ENCODE measurements at places on chromosomes 6 and 20.

- no peak for DNase-seq
Observed at GRCh38 chr6:132998418-132998817, 184.0 kb downstream of the RPS12 start.

GRCh38 chr6:53624502-53624901, 41.1 kb downstream of the KLHL31 start:
- no peak for DNase-seq

- DNase-seq, result peak; percentile 62
Observed at GRCh38 chr6:33620158-33620855, 815 bp upstream of the ITPR3 start.

GRCh38 chr6:3288711-3289663, 30.2 kb downstream of the PSMG4 start:
- DNase-seq, result no peak

DNA sequence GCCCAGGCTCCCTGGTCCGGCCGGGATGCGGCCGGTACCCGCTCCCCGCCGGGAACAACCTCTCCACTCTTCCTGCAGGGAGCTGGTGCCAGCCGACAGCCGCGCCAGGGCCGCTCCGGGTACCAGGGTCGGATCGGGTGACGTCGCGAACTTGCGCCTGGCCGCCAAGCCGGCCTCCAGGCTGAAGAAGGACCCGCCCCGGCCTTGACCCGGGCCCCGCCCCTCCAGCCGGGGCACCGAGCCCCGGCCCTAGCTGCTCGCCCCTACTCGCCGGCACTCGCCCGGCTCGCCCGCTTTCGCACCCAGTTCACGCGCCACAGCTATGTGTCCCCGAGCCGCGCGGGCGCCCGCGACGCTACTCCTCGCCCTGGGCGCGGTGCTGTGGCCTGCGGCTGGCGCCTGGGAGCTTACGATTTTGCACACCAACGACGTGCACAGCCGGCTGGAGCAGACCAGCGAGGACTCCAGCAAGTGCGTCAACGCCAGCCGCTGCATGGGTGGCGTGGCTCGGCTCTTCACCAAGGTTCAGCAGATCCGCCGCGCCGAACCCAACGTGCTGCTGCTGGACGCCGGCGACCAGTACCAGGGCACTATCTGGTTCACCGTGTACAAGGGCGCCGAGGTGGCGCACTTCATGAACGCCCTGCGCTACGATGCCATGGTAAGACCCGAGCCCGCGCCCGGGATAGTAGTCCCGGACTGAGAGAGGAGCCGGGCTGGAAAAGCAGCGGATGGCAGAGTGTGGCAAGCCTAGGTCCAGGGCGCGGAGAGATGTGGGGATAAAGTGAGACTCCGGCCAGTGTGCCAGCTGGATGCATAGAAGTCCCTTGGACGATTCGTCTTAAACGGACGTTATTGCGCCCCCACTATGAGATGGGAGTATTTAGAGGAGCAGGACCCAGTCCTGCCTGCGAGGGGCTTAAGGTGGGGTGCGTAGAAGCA, at the start of gene NT5E:
TSS of gene NT5E (plus strand) at position 266 of the 942 bp plus-strand sequence. CDS start at position 323, 57 bp downstream.
- DNase-seq, result peak; percentile 55

DNA sequence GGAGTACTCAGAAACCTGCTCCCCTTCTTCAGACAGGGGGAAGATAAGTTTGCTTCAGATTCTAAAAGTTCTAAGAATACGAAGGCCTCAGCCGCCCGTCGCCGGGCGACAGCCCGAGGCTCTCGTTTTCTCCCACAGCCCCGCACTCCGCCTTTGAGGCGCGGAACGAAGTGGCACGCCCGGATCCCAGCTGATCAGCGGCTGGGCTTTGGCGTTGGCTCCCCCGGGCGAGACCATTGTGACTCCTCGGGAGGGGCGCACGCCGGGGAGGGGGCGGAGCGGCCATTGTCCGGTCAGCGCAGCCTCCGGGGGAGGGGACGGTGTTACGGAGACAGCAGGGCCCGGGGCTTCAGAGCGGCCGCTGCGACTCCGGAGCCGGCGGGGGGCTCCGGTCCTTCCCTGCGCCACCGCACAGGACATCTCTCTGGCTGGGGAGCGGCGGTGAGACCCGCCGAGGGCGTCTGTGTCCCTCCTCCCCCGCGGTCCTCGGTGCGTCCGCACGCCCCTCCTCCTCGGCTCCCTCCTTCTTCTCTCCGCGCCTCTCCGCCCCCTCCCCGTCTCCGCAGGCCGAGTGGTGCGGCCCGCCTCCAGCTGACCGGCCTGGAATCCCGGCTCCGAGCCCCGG, at the start of gene ZFAND3:
TSS of gene ZFAND3 (plus strand) at position 551 of the 625 bp plus-strand sequence. CDS start 219 bp downstream, outside the sequence.
- DNase-seq, result peak; percentile 95

DNA sequence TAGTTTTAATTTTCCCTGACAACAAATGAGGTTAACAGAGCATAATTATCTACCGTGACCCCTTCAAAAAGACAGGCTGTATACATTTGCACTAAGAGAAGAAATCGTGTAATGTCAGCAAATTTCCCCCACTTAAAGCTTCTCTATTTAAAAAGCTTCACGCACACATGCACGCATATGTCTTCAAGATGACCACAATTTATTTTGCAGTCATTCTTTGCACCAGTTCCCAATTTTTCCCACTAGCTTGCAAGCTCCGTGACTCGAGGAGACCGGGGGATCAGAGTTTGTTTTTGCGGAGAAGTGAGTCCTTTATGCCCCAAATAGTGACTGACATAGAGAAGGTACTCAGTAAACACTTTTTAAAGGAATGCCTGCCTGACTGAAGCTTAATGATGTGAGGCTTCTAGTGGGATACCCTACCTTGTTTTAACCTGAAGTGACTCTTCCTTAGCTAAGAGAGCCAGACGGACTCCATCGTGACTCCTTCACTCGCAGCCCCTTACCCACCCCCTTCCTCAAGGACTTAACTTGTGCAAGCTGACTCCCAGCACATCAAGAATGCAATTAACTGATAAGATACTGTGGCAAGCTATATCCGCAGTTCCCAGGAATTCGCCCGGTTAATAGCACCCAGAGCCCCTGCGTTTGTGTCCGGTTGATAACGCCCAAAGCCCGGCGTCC, 9.3 kb upstream of the NQO2 start:
- peak; percentile 89 for DNase-seq

GRCh38 chr20:53399592-53400335, 193.9 kb downstream of the ZNF217 start:
- DNase-seq, result no peak

DNA sequence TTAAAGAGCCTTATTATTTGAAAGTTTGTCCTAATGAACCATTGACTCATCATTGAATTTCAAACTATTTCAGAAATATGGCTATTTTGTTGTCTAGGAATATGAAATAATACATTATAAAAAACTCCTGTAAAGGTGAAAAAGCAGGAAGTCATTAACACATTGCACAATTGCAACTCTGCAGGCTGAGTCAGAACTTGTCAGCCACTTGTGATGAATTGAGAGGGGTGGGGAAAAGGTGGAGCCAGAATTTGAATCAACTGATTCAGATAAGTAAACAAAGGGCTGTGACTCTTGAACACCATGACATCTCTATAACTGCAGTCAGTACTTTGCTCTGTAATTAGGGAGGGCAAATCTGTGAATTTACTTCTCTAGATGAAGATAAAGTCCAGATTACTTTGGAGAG, 6.0 kb downstream of the C6orf141 start:
- DNase-seq, result peak; percentile 89

DNA sequence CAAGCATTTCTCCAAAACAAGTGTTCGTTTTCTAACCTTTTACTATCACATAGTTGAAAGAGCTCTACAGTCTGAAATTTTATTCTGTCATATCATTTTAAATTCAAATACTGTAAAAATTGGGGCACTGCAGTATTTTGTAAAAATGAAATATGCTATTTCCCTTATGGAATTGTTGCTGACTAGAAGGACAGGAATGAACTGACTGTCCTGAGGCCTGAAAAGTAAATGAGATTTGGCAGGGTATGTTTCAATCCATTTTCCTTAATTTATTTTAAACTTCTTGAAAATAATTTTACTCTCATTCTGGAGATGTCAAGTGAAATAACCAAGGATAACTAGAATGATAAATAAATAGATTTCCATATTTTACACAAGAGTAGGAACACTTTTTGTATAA, 11.9 kb upstream of the PNRC1 start:
- DNase-seq, result no peak

DNA sequence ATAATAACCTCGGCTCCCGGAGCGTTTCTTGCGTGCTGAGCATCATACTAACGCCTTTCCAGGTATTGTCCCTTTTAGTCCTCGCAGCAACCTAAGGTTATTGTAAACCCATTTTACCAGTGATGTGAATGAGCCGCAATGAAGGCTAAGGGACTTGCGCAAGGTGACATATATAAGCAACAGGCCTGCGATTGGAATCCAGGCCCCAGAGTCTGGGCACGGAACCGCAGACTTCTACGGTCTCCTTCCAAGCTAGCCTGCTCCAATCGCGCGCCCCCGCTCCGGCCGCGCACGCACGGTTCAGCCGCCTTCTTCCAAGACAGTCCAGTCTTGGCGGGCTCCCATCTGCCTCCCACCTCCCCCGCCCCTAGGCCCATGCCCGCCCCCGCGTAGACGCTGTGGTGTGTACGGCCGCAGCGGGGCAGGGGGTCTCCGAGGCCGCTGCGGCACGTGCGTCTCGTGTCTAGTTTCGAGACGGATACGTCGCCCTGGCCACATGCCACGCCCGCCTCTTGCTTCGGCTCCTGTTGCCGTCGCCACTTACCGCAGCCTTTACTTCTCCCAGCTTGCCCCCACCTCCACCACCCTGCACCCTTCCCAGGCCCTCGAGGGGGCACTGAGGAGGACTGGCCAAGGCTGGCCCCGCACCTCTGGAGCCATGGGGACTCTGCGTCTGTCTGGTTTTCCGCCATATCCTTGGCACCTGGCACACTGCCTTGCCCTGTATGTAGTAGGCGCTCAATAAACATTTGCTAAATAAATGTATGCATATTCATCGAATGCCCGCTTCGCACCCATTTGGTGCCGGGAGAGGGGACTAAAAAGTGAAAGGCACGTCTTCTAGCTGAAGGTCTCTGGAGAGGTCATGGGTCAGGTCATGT, 855 bp upstream of the GFOD1 start:
- peak; percentile 54 for DNase-seq

DNA sequence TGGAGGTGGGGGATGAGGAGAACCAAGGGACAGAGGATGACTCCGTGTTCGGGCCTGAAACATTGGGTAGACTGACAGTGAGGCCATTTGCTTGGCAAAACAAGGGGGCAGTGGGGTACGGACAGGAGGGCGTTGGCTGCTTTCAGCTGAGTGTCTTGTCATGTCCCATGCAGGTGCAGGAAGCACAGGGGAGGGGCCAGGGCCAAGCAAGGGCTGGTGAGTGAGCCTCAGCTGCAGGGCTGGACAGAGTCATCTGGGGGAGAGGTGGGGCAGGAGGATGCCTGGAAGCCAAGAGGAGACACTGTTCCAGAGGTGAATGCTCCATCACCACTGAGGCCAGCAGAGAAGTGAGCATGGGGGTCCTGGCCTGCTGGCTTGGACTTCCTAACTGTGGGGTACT, 78.4 kb downstream of the ERMARD start:
- DNase-seq, result no peak

DNA sequence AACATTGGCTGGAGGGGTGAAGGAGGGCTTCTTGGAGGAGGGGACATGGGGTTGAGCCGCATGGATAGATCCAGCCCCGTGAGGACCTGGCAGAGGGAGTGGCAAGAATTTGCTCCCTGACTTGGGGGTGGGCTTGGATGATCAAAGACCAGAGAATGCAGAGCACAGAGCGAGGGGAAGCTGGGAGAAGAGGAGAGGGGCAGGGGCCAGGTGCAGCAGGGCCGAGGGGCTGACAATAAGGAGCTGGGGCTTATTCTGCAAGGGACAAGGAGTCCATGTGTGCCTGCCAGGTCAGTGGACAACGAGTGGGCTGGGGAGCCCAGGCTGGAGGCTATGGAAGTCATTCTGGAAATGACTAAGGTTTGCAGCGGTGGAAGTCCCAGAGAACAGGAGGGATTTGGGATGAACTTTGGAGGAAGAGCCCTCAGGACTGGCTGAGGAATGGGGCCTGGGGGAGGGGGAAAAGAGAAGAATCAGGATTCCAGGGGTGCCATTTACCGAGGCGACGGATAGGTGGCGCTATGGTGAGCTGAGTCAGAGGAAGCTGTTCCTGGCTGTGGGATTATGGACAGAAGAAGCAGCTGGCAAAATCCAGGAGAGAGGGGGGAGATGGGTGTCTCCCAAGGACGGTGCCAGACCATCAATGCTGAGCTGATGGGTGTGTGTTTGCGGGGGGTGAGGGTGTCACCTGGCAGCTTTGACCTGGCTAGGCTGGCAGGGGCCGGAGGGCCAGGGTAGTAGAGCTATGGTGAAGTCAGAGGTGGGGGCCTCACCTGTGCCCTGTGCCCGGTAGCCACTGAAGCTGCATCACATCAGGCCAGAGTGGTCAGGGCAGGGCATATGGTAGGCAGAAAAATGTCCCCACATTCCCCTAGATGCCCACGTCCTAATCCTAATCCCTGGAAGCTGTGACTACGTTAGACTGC, 7.8 kb downstream of the KCNG1 start:
- peak; percentile 53 for DNase-seq
